ENCODE measurements at places on chromosomes 12 and 14.
A peak's percentile ranks its signal among the peaks of the same experiment; 100 is the strongest.

DNA sequence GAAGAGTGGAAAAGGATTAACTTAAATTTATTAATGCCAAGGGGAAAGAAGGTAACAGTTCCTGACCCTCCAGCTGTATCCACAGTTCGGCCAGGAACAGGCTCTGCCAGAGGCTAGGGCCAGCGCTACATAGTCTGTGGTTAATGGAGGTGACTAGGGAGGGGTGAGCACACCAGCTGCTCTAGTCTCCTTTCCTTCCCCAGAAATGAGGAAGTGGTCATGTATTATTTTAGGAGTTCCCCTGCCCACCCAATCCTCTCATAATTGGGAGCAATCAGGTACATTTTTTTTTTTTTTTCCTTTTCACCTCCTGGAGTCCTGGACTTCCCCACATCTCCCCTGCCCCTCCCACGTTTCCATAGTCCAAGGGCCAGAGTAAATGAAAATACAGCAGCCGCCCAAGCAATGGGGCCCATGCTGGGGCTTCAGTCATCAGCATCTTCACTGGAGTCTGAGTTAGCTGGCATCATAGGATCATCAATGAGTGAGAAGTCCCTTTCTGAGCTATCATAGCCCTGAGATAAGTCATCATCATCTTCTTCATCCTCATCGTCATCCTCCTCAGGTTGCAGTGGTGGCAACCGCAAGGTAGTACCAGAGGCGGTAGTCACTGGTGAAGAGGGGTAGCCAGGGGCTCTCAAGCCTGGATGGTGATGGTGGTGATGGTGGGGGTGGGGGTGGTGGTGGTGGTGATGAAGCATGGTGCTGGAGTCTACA, 1.5 kb upstream of the SUPT16H start:
- no peak for ATAC-seq

- ATAC-seq, result no peak
These were observed 104.3 kb downstream of the FLRT2 start for GRCh38 chr14:85634205-85634604.

DNA sequence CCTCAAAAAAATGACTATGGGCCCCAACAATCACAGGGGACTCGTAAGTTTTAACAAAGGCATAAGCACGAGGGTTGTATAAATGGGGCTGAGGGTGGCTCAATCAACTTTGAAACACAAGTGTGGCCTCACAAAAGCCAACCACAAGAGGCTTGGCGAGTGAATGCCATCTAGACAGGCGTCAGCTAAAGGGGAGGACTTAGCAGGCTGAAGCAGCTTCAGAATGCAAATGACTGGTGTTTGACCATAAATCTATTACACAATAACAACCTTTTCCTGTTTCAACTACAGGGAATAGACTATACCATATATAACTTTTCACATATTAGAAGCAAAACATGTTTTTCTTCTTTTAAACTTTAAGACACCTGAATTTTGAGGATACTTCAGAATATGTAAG, 777.9 kb downstream of the FSCB start:
- ATAC-seq, result no peak

DNA sequence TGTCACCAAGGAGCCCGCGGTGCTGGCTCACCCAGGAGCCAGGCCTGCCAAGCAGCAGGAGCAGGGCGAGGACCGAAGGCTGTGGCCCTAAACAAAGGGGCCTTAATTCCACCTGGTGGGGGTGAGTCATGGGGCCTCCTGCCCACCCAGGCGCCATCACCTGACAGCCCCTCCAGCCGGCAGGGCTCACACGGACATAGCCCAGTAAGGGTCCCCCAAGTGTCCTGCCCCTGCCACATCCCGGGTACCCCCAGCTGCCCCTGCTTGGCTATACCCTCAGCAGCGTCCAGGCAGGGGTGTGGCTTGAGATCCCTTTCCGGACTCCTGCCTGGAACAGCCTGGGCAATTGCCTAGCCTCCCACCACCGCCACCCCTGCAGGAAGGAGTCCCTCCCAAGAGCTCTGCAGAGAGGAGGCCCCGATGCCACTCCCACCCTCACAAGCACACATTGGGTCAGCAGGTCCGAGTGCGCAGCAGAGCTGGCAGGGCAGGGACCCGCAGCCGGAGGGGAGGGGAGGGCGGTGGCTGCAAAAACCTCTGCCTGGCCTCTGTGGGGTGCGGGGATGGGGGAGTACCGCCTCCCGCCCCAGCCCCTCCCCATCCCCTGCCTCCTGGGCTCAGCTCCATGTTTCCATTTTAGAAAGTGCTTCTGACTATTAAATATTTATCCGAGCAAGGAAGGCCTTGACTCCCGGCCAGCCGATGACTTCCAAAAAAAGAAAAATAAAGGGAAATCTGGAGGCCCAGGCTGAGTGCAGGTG, 4.6 kb downstream of the AHNAK2 start:
- peak; percentile 71 for ATAC-seq

DNA sequence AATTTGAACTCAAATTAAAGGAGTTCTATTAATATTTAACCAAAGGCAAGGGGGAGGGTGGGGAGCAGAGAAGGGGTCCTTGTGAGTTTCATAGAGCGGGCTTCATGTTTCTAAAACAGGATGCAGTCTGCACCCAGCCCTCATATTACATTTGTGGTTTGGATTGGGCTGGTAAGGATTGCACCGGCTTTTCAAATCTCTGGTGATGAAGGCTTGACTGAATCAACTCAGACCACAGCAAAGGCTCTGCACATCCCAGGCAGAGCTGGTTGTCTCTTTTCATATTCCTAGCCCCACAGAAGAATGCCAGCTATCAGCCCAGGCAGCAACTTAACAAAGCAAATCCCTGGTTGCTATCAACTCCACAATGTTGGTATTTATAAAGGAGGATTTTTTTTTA, 1221.4 kb downstream of the VRK1 start:
- no peak for ATAC-seq

GRCh38 chr12:104888481-104888880, 69.6 kb downstream of the SLC41A2 start:
- no peak for ATAC-seq

DNA sequence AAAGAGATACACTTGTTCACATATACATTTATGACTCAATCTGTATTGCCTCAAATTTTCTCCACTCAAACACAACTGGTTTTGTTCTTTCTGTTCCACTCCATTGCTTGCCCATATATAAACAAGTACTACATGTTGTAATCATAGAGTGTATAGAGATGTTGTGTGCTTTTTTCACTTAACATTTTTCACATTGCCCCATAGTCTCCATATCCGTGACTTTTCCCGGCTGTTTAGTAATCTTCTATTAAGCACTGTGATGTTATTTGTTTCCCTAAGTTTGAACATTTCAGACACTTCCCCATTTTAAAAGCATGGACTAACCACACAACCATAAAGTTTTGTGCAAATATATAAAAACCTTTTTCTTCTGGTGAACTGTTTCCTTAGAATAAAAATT, 45.5 kb upstream of the PTPRR start:
- ATAC-seq, result no peak

- ATAC-seq, result no peak
These were observed 38.2 kb downstream of the CCNK start for GRCh38 chr14:99519347-99519881.

GRCh38 chr12:86838711-86839110, 582.5 kb upstream of the MGAT4C start:
- ATAC-seq, result no peak

GRCh38 chr12:123100882-123101281, 50.0 kb downstream of the PITPNM2 start:
- no peak for ATAC-seq

- no peak for ATAC-seq
These were observed 13.4 kb downstream of the ASB8 start for GRCh38 chr12:48143898-48144297.
